ENCODE measurements at places on chromosomes 13 and 19. TPM values are rescaled to one million over a fixed set of nuclear protein-coding genes. Genes with fewer than 3 reads are reported as not detected.
A peak's percentile ranks its signal among the peaks of the same experiment; 100 is the strongest.

- no peak for DNase-seq
Measured at GRCh38 chr19:5644037-5644436, 21.2 kb downstream of the SAFB start.

- peak; percentile 25 for DNase-seq
Measured at GRCh38 chr13:55432814-55433213, 1707.9 kb upstream of the PRR20A start.

GRCh38 chr13:90839061-90839460 lies 508.4 kb upstream of the MIR17HG start:
- DNase-seq = peak; percentile 82

- peak; percentile 44 for DNase-seq
Measured at GRCh38 chr19:2983351-2984214, 6.2 kb downstream of the TLE6 start.

- no peak for DNase-seq
Measured at GRCh38 chr13:49428041-49428763, 15.7 kb downstream of the CAB39L start.

DNA sequence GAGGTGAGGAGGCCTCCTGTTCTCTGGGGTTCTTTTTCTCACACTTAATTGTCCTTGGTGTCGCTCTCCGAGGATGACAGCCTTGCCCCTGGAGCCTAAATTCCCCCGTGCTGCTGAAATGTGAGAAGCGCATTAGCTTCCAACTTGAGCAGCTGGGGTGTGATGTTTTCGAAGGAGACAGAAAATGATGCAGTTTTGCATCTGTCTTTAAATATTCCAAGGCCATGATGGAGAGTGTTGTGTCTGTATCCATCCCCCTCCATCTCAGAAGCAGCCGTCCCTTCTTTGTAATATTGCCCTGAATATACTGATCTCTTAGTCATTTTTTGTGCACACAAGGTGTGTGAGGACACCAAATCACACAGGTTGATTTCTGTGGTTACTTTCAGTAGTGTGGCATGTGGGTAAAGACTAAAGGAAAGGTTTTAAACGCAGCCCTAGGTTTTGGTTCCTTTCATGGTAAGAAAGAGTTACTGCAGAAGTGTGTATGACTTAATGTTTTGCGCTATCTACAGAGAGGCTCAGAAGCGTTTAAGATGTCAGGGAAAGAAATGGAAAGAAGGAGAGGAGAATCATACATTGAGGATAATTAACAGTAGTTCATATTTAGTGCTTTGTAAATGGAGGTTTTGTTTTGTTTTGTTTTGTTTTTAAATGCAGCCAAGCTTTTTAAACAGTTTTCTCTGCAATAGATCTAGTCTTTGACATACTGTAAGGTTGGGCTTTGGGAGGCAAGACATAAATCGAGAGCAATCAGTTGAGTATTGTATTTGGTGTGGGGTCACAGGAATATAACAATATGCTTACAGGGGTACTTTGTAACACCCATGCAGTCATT lies 1.6 kb downstream of the NBEA start:
- peak; percentile 30 for DNase-seq

DNA sequence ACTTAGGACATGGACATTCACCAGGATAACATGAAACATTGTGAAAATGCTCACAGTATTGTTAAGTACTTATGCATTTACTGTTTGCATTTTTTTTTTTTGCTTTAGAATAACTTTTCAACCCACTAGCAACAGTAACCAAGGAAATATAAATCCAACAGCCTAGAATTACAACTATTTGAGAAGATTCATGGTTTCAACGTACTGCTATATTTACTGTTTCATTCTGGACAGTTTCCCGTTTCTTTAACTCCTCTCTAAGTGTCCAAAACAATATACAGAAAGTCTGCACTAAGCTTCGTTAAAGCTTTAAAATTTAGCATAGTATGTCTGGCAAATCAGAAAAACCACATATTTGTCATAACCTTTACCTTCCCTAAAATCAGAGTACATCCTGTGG lies 2.7 kb downstream of the SMAD9 start:
- no peak for DNase-seq

DNA sequence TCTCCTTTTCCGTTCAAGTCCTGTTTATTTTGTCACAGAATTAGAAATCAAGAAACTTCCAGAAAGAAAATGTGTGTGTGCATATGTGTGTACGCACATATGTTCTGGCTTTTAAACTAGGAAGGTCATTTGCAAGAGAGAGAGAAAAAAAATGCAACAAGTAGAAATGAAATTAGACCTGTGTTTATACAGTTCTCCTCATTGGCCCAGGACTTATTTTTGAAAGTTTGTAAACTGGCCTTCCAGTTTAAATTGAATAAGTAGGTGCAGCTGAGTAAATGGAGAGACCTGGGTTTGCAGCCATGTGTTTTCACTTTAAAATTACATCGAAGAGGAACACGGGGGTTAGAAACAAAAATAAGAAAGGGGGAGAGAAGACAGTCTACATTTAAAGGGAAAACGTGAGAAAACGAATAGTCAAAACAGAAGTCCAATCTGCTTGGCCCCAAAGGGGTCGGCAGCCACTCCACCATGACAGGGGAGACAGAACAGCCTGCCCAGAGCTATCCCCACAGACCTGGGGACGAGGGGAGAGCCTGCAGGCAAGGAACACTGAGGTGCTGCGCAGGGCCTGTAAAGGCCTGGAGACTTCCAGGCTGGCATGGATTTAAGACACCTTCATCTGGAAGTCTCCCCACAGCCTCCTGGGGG lies 216.8 kb upstream of the MAB21L1 start:
- DNase-seq = no peak

GRCh38 chr13:70362820-70363570 lies 254.7 kb upstream of the KLHL1 start:
- DNase-seq = no peak

DNA sequence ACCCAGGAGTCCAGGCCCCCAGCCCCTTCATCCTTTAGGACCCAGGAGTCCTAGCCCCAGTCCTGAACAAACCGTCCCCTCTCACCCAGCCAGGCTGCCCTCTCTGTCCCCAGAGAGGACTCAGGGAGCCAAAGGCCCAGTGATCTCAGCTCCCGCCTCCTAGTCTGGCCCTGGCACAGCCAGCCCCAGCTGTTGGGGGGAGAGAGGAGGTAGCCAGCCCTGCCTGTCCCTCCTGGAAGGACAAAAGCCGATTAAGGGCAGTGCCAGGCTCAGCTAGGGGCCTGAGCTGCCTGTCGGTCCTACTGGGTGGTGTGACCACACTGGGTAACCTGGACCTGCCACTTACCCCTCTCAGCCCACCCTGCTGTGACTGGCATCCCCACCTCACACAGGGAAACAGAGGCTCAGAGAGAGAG lies 14.5 kb downstream of the LIPE start:
- no peak for DNase-seq

GRCh38 chr13:76799696-76800095 lies 86.5 kb downstream of the KCTD12 start:
- peak; percentile 32 for DNase-seq

DNA sequence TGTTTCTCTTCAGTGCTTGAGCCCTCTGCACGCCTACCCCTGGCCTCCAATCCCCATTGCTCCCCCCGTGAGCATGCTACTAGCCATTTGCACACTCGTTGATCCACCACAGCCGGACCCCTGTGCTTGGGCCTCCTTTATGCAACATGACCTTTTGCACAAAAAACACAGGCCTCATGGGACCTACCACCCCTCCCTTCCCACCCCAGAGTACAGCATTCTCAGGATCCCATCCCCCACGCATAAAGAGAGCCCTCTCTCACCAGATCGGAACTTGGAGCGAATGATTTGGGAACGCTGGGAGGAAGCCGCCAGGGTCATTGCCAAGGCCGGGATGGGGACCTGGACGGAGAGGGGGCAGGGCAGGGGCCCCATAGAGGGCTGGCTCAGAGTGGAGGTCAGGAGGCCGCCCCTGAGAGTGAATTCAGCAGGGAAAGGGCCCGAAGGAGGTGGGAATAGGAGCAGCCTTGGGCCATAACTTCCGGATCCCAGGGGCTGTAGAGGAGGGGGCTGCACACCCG lies 754 bp downstream of the MAMSTR start:
- no peak for DNase-seq

DNA sequence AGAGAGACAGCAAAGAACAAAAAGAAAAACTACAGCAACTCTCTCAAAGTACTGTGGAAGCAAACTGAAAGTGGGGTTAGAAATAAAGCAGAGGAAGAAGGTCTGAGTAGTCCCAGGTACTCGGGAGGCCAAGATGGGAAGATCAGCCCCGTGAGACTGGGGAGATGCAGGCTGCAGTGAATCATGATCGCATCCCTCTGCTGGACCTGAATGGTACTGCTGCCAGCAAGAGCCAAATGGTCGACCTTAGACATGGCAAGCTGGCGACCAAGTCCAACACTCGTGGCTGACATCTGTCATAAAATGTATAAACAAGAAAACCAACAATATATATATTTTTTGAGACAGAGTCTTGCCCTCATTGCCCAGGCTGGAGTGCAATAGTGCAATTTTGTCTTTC lies 33.7 kb upstream of the ZNF724 start:
- DNase-seq = peak; percentile 24

GRCh38 chr19:41409288-41409687 lies 11.7 kb downstream of the BCKDHA start:
- peak; percentile 83 for DNase-seq

The C19orf33 gene
- total RNA-seq = 169 TPM

The LILRA2 gene
- not detected for total RNA-seq

The GRK1 gene
- total RNA-seq = not detected

The ETV2 gene
- not detected for total RNA-seq

The ATCAY gene
- total RNA-seq = not detected

The CD209 gene
- total RNA-seq = not detected

The ZNF571 gene
- total RNA-seq = 0.58 TPM

The ONECUT3 gene
- total RNA-seq = 1.4 TPM

The CYP4F8 gene
- not detected for total RNA-seq

The UBE2L5 gene
- not detected for total RNA-seq
